T-helper 17 cell (primary cell): ENCODE measurements at places on chromosomes 5 and 9. TPM values are rescaled to one million over a fixed set of nuclear protein-coding genes. Genes with fewer than 3 reads are reported as not detected.

GRCh38 chr5:142324136-142324870, 518 bp downstream of the SPRY4 start:
- peaks cover 4% of the 10 kb centered on the region for H3K36me3 ChIP-seq
- peak overlapping the region; percentile 88 for H3K4me3 ChIP-seq
- peaks cover 29% of the 10 kb centered on the region for H3K4me1 ChIP-seq

- H3K27ac ChIP-seq: no peak overlapping the region
- H3K4me3 ChIP-seq: no peak overlapping the region
- peaks cover 4% of the 10 kb centered on the region for H3K4me1 ChIP-seq
- no peak for DNase-seq
- H3K36me3 ChIP-seq: peaks cover 8% of the 10 kb centered on the region
Observed at GRCh38 chr9:132637351-132637750, 32.4 kb downstream of the DDX31 start.

GRCh38 chr9:100167915-100168654, 69.0 kb downstream of the INVS start:
- no peaks in the 10 kb centered on the region for H3K4me1 ChIP-seq
- DNase-seq: no peak
- H3K4me3 ChIP-seq: no peak overlapping the region
- peaks cover 2% of the 10 kb centered on the region for H3K36me3 ChIP-seq
- no peak overlapping the region for H3K27ac ChIP-seq

DNA sequence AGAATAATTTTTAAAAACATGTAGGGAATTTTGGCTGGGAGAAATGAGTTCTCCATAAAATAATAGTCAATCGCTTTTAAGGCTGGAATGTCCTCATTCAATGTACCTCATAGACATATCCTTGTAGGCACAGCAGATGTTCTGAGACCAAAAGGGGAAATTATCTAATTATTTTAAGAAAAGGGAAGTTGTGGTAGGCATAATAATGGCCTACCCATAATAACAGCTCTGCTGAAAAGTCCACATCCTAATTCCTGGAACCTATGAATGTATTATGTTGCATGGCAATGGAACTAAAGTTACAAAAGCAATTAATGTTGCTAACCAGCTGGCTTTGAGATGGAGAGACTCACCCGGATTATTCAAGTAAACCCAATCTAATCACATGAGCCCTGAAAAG, 216.1 kb downstream of the TRIM36 start:
- H3K4me3 ChIP-seq: no peak overlapping the region
- H3K27ac ChIP-seq: no peak overlapping the region
- H3K27me3 ChIP-seq: no peaks in the 10 kb centered on the region
- DNase-seq: no peak
- no peaks in the 10 kb centered on the region for H3K36me3 ChIP-seq

GRCh38 chr9:128404560-128404959, 16.1 kb upstream of the CERCAM start:
- peaks cover 2% of the 10 kb centered on the region for H3K4me1 ChIP-seq
- no peaks in the 10 kb centered on the region for H3K36me3 ChIP-seq
- no peak overlapping the region for H3K27ac ChIP-seq
- peaks cover 17% of the 10 kb centered on the region for H3K27me3 ChIP-seq
- H3K4me3 ChIP-seq: no peak overlapping the region

SCGB3A2 gene
- not detected for total RNA-seq

RASEF gene
- not detected for total RNA-seq
